ENCODE measurements at places on chromosomes 2 and 18.

- DNase-seq, result no peak
These were observed 416.3 kb upstream of the PIK3C3 start for GRCh38 chr18:41538751-41539150.

- DNase-seq, result no peak
These were observed 35.9 kb upstream of the CTIF start for GRCh38 chr18:48502906-48503305.

GRCh38 chr2:201263779-201264178, 3.4 kb downstream of the CASP8 start:
- no peak for DNase-seq

GRCh38 chr2:236166796-236167296, 1.3 kb downstream of the GBX2 start:
- no peak for DNase-seq

GRCh38 chr2:29290293-29291047, 175.3 kb downstream of the CLIP4 start:
- DNase-seq, result no peak

GRCh38 chr2:30217644-30218337, 13.5 kb upstream of the LBH start:
- DNase-seq, result no peak

GRCh38 chr2:28393114-28393836, 617 bp downstream of the FOSL2 start:
- no peak for DNase-seq

DNA sequence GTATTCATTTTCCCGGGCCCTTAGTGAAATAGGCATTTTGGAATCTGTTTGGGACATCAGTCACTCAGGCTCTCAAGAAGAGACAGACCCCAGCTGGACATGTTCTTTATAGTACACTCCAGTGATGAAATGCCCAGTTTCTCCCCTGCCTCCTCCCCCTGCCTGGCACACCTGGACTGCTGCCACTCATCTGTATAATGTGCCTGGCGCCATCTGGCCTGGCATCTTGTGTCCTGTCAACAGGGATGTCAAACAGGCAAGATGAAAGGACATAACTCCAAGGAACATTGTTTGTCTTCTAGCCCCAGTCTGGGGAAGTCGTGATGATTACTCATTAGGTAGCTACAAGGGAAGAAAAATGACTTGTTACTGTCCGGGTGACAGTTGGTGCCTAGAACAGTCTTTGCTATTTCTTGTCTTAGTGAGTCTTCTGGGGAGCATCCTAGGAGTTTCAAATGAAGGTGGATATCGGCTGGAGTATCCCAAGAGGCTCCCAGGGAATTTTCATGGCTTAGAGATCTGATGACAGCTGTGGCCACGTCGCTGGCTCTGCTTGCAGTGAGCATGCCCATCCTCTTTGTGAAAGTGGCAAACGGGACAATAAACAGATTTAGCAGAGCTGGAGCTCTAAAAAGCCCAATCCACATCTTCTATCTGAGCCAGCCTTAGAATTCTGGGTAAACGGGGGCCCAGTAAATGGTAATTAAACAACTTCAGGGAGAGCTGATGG, 153.6 kb downstream of the ALK start:
- no peak for DNase-seq

DNA sequence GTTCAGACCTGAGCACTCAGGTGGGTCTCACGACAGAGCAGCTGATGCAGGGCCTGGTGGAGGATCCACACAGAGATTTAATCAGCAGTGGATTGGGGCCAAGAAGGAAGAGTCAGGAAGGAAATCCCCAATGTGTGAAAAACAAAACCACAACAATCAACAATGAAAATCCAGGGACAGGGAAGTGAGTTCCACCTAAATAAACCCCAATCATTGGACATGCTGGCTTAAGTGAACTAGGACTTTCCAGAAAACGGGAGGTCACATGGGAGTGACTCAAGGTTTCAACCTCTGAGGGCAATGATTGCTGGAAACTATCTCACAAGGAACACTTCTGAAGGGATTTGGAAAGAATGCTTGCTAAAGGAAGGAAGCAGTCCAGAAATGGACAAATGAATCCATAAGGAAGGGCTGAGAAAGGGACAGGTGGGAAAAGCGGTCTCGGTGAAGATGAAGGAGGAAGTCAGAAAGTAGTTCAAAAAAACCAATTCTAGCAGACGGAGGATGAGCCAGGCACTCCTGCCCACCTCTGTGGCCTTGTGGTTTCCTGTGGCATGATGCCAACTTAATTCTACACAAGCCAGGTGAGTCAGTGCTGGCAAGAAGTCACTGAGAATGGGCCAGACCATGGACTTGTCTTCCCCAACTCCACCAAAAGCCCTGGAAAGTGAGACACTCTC, 15.4 kb upstream of the XDH start:
- DNase-seq, result no peak

GRCh38 chr2:16566701-16567100, 98.9 kb downstream of the CYRIA start:
- no peak for DNase-seq

DNA sequence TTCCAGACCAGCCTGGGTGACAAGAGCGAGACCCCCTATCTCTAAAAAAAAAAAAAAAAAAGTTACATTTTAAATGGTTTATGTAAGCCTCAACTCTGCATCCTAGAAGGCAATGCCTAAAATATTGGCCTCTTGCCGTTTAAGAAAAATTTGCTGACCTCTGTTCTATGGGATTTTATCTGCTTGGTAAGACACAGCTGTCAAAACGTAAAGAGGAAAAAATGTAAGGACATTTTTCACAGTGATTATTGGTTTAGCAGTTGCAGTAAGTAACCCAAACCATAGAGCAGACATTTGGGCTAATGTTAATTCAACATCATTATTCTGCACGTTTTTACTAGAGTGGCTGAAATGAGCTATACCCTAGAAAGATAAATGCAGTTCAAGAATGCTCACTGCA, 14.4 kb upstream of the E2F6 start:
- no peak for DNase-seq

DNA sequence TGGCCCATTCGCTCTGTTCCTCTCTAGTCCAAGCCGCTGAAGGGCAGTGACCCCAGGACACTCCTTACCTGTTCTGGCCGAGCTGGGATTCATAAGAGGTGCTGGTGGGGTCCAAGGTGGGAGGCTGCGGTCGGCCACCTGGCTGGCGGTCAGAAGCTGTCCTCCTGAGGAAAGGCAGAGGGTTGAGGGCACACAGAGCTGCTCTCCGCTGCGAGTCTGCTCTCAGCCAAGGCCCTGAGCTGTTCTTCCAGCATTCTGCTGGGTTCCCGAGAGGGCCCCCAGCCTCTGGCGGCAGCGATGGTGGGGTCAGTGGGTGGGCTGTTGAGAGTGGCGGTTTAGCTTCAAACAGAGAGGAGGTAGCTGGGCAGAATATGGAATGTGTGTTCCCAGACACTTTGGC, 3.8 kb downstream of the PCARE start:
- DNase-seq, result no peak

- DNase-seq, result no peak
These were observed 20.8 kb downstream of the SP140L start for GRCh38 chr2:230347659-230348305.

DNA sequence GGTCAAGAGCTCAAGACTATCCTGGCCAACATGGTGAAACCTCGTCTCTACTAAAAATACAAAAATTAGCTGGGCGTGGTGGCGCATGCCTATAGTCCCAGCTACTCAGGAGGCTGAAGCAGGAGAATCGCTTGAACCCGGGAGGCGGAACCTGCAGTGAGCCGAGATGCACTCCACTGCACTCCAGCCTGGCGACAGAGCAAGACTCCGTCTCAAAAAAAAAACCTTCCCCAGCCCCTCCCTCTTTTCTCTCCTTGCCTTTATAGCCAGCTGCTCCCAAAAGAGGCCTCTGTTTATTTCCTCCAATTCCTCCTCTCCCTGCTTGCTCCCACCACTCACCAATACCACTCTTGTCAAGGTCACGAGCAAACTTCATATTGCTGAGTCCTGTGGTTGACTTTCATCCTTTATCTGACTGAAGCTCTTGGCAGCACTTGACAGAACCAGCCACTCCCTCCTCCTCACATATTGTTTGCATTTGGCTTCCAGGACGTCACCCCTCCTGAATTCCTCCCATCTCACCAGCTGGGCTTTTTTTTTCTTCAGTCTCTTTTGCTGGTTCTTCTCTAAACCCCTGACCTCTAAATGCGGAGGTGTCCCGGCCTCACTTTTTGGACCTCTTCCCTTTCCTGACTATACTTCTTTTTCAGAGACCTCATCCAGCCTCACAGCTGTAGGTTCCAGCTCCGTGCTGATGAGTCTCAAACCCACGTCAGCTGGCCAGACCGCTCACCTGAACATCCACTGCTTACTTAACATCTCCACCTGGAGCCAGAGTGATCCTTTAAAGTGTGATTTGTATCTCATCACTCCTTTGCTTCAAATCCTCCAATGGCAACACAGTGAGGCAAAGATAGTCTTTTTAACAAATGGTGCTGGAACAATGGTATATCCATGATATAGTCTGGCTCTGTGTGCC, 84.6 kb upstream of the CAB39 start:
- no peak for DNase-seq

GRCh38 chr2:173741759-173742158, 223.4 kb downstream of the SP3 start:
- no peak for DNase-seq

- no peak for DNase-seq
These were observed 171.8 kb downstream of the EIPR1 start for GRCh38 chr2:3205845-3206244.

DNA sequence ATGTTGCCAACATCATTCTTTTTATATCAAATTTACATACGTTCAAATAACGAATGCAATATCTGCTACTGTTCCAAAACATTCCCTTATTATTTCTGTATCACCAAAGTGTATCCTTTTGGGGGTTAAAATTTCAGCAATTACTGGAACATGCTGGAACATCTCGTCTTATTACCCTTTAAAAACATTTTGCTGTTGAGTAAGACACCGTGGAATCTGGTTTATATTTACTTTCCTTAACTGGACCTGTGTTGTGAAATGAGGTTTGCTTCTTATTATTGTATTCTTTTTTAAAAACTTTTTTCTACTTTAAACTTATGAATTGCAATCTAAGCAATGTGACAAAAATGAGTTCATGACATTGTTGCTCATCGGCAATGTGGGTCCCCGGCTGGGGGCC, 87.4 kb upstream of the PTPRM start:
- DNase-seq, result no peak

DNA sequence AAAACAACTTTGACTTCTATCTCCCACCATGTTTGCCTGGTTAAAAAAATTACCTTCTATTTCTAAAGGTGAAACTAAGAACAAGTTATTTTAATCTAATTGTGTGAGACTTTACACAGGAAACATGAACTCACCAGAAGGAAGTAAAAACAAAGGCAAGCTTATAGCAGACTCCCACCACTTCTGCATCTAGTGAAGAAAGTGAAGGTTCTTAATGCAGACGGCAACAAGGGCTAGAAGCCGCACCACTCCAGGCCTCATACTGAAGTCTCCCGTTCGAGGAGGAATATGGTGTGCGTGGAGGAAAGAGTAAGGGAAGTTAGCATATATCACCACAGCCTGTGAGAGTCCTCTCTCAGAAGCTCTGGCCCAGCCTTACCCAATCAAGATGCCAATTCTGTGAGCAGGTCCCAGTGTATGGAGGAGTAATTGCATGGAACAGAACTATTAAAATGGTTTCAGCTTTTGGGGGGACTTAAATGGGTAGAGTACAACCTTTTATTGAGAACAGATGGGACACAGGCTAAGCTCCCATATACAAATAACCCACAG, 958.7 kb downstream of the BCL11A start:
- DNase-seq, result peak; percentile 78

- DNase-seq, result peak; percentile 14
These were observed 31.2 kb downstream of the C1D start for GRCh38 chr2:68031542-68032160.

GRCh38 chr2:105790461-105791149, 45.9 kb downstream of the NCK2 start:
- no peak for DNase-seq

- DNase-seq, result no peak
These were observed 108.5 kb upstream of the LYPD6 start for GRCh38 chr2:149221898-149222297.

- no peak for DNase-seq
These were observed 101.7 kb downstream of the GAREM1 start for GRCh38 chr18:32368991-32369390.

GRCh38 chr2:33457556-33458247, 18.7 kb upstream of the RASGRP3 start:
- no peak for DNase-seq

DNA sequence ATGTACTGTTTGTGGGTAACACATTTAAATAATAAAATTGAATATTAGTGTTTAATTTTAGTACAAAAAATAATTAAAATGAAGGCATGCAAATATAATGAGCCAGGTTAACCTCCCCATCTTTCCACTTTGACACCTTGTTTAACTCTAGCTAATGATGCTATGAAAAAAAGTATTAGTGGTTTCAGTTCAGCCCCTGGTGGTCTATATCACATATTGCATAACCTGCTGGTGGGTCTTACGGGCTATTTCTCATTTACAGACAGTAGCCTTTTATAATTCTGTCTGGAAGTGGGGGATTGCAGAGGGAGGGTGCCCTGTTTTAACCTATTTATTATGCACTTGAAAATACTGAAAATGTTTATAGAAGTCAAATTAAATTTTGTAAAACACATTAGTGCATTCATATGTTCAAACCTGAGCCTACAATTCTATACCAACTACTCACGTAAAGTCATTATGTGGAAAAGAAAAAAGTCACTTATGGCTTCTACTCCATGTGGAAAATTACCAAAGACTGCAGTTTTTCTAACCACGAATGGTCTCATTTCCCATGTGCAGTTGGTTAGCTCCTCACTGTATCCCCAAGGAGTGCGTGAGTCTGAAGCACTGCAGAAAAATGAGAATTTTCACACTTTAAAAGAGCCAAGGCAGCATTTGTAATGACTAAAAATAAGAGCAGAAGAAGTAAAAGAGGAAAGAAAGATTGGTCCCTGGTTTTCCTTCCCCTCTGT, 381.0 kb downstream of the MTX2 start:
- DNase-seq, result no peak

GRCh38 chr2:2873450-2873811, 504.2 kb downstream of the EIPR1 start:
- DNase-seq, result no peak
